Liver (tissue), 10 donors: ENCODE measurements at places on chromosomes 11 and 22.

DNA sequence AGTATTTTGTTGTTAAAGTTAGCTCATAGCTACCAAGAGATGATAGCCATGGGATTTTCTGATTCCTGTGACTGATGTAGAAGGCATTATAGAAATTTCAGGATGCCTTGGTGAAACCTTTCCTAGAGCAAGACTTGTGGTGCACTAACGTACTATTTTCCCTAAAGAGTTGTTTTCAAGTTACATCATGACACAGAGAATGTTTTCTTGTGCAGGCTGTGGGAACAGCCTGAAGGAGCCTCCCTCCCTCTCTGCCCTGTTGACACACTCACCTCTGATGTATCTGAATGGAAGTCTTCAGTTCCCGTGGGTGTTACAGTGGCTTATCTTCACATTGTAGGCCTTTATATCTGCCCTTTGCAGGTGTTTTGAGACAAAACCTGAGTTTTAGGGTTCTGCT, 121.6 kb downstream of the LDLRAD3 start:
- no peak for DNase-seq

- peak; percentile 77 for DNase-seq
These were observed 979 bp downstream of the SMIM38 start for GRCh38 chr11:69156673-69157155.

DNA sequence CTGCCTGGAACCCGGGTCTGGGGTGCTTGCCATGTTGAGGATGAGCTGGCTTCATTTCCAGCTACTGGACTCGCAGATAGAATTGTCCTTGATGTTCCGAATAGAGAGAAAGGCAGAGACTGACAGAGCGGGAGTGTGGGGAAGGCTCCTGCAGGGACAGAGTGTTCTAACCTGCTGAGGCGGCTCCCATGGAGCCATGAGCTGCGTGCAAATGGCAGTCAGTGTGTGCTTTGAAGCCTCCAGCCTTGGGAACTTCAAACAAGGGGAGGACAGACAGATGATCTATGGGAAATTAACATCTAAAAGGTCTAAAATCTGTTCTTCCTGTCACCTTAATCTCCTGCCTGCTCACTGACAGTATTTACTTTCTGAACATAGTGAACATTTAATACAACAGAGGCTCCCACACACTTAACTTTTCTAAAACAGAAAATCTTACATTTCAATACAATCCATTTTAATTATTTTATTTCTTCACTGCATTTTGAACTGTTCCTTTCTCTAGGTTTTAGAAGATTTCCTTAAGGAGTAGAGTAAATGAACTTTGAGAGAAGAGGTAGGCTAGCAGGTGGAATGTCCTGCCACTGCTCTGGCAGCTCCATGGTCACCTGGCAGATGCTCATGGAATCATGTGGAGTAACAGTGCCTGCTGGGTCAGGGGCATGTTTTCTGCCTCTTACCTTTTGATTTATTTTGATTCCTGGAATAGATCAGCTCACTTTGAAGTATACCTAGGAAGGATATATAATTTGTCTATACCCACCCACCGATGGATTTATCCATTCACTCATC, 481.7 kb downstream of the NTM start:
- DNase-seq: no peak

DNA sequence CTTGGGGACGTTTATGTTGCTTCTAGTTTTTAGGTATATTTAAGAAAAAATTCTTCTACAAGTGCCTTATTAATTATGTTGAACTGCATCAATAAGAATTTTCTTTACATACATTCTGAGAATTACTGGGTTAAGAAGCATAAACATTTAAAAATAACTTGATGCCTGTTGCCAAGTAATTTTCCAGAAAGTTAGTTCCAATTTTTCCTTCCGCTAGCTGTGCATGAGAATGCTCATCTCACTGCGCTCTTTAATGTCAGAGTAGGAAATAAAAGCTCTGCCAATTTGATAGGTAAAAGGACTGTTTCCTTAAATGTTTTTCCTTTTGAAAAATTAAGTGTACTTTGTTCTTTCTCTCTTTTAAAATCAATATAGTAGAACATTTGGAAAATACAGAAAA, 113.1 kb upstream of the ZBED5 start:
- DNase-seq: no peak

GRCh38 chr11:10294290-10294953, 403 bp upstream of the SBF2 start:
- DNase-seq: no peak

GRCh38 chr11:131483877-131484276, 113.5 kb downstream of the NTM start:
- DNase-seq: no peak

- no peak for DNase-seq
These were observed 19.4 kb downstream of the TUBA8 start for GRCh38 chr22:18130018-18130417.

GRCh38 chr11:6611092-6611962, 689 bp downstream of the TAF10 start:
- no peak for DNase-seq

GRCh38 chr22:37922191-37922590, 16.1 kb downstream of the MICALL1 start:
- no peak for DNase-seq

- DNase-seq: no peak
These were observed 36.6 kb downstream of the KCNJ1 start for GRCh38 chr11:128830290-128831173.

- DNase-seq: peak; percentile 59
These were observed 8.1 kb downstream of the MALAT1 start for GRCh38 chr11:65506772-65507505.

DNA sequence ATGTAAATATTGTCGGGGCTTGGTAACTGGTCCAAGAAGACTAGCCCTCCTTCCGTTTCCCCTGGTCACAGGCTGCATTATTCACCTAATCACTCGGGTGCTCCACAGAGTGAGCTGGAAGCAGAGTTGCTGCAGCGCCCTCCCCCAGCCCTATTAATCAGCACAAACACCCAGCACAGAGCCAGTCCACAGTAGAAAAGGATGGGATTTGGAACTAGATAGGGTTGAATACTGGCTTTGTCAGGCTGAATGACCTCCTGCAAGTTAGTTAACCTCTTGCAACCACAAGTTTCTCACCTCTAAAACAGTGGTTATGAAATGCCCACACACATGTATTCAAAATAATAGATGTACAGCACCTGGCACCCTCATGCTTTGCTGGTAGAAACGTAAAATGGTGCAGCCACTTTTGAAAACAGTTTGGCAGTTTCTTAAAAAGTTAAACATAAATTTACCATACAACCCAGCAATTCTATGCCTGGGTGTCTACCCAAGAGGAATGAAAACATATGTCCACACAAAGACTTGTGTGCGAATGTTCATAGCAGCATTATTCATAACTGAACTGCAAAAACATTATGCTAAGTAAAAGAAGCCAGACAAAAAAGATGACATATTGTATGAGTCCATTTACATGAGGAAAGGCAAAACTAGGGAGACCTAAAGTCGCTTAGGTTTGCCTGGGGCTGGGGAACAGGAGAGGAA, 31.7 kb upstream of the APLP2 start:
- no peak for DNase-seq

GRCh38 chr11:109864834-109865547, 228.2 kb upstream of the ZC3H12C start:
- no peak for DNase-seq

- no peak for DNase-seq
These were observed 1630.1 kb upstream of the TENM4 start for GRCh38 chr11:81070948-81071347.

DNA sequence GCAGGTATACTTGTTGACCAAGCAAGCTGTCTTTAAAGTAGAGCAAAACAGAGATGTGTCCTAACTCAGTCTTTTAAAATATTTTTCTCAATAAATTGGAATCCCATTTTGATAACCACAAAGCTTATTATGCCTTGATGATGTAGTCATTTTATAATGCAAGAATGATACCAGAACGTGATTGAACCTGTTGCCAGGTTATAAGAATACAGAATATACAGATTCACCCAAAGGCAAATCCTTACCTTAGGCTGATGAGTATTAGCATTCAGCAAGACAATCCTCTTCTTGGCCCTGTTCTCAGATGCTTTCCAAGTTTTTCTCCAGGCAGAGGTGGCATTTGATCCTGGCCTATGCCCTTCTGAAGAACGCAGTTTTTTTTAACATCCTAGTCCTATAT, 76.1 kb downstream of the PPFIBP2 start:
- no peak for DNase-seq

DNA sequence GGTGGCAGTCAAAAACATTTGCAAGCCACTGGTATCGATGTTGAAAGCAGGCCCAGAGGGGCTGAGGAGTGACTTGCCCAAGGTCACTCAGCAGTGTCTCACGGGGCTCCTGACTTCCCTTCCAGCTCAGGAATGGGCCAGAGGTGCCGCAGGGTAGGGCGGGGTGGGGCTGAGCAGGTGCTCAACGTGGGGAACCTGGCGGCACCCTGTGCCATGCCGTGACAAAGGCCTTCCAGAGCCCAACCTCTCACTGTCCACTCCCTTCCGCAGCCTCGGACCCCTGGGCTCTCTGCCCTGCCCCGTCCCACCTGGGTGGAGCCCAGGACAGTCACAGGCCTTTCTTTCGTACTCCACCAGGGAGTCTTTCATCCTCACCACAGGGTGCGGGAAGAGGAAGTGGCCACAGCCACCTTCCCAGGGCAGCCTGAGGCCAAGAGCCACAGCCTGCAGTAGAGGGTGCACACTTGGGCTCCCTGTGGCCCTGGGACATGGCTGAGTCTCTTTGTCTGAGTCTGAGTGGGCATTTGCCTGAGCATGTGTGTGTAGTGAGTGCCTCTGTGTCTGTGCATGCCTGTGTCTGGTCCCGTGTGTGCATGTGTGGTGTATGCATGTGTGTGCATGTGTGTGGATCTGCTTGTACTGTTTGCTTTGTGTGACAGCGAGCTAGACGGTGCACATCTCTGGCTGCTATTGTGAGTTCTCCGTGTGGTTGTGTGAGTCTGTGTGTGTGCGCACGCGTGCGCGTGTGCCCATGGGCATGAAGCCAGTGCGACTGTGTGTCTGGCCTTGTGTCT, 6.0 kb upstream of the LIF start:
- DNase-seq: no peak

DNA sequence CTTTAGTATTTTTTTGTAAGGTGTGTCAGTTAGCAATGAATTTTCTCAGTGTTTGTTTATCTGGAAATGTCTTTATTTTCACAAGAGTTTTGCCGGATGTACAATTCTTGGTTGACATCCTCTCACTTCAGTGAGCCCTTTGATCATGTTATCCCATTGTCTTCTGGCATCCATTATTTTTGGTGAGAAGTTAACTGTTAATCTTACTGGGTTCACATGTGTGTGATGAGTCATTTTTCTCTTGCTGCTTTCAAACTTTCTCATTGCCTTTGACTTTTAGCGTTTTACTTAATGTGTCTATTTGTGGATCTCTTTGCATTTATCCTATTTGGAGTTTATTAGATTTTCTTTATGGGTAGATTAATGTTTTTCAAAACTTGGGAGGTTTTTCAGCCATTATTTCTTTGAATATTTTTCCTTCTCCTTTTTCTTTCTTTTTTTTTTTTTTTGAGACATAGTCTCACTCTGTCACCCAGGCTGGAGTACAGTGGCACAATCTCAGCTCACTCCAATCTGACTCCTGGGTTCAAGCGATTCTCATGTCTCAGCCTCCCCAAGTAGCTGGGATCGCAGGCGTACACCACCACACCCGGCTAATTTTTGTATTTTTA, 100.5 kb upstream of the RRM1 start:
- no peak for DNase-seq
